ENCODE measurements at places on chromosomes 11 and 22.

DNA sequence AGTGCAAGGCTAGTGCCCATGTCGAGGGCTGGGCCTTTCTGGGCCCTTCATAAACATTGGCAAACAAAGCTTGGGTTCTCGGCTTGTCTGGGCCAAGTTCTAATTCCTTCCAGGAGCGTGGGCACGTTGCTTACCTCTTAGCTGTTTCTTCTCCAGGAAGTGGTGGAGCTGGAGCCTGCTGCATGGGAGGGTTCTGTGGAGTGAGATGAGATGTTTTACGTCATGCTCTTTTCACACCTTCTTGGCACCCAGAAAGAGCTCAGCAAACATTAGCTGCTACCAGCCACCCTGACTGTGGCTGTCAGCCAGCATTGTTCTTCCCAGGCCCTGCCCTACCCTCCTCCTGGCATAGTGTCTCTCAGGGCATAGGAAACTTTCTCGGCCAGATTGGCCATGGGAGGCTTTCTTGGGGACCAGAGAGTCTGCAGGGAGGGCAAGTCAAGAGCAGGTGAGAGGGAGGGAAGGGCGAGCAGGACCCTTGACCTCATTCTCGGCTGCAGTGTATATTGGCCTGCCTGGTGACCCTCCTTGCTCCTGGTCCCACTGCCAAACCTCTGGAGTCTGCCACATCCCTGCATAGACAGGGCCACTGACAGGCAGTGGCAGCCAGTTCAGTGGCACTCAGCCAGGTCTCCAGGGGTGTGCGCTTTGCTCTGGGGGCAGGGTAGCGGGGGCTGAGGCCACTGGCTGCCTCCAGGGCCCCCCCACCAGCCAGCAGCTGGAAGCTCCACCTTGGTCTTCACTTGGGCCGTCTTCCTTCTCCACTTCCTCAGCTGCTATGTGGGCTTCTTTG lies 98.8 kb downstream of the BCR start:
- DNase-seq = peak; percentile 34

DNA sequence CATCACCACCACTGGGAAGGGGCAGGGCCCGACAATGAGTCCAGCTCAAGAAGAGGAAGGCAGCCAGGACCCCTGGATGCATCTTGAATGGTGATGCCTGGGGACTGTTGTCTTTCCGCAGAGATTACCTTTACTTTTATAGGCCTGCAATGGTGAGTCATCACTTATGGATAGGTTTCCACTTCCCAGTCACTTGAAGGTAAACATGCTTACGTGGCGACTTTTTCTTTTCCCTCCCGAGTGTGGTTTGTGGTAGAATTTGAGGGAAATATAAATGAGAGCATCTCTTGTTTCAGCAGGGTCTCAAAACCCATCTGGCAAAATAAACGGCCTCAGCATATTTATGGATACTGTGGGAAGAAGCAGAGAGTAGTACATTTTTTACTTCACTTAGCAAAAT lies at the start of gene MMP13:
Gene MMP13 (minus strand): TSS at position 109 of the 400 bp plus-strand sequence. CDS start 27 bp downstream, at position 82.
- DNase-seq = no peak

DNA sequence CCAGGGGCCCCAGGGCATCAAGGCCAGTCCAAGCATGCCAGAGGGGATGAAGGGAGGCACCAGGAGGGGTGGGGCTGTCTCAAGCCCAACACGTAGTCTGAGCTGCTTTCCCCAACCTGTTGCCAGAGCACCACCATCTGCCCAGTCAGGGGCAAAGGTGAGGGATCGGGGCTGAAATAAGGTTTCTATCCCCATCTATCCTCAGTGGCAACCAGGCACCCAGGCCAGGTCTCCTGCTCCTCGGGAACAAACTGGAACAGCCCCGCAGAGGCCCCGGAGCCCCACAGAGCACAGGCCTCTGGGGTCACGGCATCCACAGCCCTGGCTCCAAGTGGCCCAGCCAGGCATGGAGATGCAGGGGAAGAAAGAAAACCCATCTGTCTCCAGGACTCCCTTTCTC lies 19.3 kb downstream of the STARD10 start:
- DNase-seq = no peak

GRCh38 chr22:28232204-28232603 lies 313.1 kb upstream of the PITPNB start:
- DNase-seq = no peak

DNA sequence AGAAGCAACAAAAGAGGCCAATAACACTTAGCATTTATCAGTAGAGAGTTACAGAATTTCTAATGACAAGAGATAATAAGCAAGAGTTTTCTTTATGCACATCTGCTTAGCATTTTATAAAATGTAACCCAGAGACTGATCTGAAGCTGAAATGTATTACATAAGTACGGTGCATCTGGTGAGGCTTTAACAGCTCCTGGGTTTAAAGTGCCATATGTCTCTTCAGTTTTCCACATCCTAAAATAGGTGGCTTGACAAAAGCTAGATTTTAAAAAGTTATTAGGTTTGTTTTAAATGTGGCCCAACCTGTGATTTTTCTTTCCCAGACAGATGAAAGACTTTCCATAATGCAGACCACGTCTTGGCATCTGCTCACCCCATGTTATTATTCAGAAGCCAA lies 620.7 kb upstream of the ARHGAP42 start:
- no peak for DNase-seq

DNA sequence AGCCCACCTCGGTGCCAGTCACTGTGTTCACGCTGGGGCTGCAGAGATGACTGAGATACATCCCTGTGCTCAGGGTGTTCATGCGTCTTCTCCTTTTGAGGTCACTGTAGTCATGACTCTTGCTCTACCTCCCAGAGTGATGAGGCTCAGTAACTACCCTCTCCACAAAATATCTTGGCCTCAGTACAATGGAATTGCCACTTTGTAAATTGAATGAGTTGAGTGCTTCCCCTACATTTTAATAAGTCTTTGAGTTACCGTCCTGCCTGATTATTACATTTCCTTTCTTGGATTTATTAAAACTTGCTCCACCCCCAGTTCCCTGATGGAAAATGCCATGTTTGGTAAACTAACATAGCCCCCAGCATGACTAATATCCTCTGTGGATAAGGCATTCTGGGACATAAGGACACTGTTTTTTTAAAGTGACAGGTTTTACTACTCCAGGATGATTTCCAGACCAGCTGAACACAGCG lies 15.9 kb downstream of the PRSS23 start:
- DNase-seq = no peak

- no peak for DNase-seq
Measured at GRCh38 chr11:111624608-111625007, 22.4 kb downstream of the SIK2 start.

DNA sequence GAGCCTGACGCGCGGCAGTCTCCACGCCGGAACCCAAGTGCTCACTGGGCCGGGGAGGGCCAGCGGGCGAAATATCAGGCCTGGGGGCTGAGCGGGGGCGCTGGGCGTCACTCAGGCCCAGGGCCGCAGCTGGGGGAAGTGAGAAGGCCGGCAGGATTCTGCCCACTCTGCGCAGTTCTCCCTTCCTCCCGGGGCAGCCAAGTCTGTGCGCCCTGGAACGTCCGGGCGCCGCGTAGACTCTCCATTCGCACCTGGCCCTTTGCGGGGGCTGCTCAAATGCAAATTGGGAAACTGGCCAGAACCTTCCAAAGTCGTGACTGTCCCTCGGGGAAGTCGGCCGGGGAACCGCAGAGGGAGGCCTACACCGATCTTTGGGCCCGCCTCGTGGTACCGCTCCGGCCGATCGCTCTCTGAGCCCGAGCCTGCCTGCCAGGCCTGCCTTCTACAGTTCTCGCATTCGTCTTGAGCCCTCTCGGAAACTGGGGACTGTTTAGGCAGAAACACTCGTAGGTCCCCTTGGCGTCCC lies 2.2 kb upstream of the SLC6A5 start:
- no peak for DNase-seq

DNA sequence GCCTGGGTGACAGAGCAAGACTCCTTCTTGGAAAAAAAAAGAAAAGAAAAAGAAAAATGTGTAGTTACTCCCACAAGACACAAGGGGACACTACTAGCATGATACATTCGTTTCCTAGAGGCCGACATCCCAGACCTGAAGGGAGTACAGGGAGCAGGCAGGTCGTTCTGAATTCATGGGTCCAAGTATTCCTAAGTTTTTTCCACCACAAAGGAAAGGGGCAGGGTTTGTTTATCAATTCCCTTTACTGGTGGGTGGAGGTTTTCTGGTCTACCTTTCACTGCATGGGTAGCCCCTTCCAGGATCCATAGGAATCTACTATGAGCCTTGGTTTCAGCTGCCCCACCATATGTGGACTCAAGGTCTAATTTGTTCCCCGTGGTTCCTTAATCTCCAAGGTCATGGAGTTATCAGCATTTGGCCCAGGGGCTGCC lies 11.8 kb downstream of the TIGD3 start:
- DNase-seq = peak; percentile 74

DNA sequence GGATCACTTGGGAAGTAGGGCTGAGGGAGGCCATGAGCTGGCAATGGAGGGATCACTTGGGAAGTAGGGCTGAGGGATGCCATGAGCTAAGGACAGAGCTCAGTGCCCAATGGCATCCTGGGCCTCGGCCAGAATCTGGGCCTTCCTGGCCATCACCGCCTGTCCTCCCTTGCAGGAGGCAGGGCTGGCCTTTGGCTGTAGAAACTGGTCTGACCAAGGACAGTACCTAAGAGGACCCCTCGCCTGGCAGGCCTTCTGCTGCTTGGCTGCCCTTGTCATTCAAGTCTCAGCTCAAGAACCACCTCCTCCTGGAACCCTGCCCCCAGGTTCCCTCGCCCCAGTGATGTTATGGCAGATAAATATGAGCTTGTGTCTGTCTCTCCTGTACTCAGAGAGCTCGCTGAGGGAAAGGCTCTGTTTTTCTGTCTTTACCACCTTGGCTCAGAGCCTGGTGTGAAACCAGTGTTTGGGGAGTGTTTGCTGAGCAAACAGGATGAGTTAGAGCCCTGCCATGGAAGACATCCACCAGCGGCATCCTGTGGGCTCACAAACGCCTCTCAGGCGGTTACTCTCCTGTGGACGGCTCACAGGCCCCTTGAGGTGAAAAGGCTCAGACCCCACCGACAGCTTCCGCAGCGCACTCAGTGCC lies 19.3 kb upstream of the RASL10A start:
- no peak for DNase-seq

- DNase-seq = no peak
Measured at GRCh38 chr11:132134322-132134721, 763.9 kb downstream of the NTM start.

DNA sequence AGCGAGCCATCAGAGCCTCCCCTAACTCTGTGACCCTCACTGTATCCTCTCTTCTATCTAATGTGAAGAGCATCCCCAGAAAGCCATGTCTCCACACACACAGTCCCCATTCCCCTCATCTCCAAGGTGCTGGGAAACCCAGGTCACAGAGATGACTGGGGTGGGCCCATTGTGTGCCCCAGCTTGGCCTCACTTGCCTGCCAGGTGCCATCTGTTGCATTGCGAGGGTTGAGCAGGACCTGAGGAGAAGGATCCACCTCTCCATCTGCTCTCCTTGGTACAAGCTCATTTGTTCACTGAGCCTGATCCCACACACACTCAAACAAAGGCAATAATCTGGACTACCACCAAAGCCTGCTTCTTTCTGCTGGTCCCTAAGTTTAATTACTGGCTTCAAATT lies 118.8 kb downstream of the SPATA19 start:
- DNase-seq = no peak

DNA sequence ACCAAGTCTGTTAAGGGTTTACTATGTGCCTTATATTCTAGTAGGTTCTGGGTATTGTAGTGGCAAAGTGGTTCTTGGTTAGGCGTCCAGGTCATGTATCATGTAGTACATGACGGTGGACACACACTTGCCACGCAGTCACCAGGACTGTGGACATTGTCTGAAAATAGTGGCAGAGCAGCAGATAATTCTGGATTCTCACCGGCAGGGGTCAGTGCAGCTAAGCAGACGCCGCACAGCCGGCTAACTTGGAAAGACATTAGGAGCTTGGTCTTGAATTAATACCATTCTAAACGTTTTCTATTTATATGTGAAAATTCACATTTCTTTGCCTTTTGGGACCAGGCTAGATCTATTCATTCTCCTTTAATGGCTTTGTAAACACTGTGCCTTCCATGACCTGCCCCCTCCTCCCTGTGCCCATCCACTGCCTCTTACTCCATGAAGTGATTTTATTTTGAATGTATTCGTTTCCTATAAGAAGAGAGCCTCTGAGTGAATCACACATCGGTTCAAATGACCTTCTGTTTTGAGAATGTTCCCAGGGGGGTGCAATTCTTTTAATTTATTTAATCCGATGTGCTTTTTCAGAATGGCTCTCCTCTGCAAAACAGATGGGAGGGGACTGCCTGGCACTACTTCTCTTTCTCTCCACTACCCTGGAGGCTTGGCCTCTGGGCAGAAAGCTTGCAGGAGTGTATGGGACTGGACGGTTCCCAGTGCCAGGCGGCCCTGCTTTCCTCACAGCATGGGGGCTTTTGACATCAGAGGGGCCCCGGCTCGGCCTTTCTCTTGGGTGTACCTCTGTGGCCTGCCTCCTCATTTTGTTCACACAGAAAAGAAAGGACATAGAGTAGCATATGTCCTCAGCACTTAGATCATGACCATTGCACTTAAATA lies 378.0 kb downstream of the NTM start:
- DNase-seq = peak; percentile 13

- DNase-seq = no peak
Measured at GRCh38 chr11:74465291-74465708, 2.0 kb downstream of the KCNE3 start.

Data from CD4-positive, alpha-beta T cell treated with Interleukin-21 for 1 hour (primary cell).